Kasumi-1 (cell line): ENCODE measurements at places on chromosomes 1 and 21.

DNA sequence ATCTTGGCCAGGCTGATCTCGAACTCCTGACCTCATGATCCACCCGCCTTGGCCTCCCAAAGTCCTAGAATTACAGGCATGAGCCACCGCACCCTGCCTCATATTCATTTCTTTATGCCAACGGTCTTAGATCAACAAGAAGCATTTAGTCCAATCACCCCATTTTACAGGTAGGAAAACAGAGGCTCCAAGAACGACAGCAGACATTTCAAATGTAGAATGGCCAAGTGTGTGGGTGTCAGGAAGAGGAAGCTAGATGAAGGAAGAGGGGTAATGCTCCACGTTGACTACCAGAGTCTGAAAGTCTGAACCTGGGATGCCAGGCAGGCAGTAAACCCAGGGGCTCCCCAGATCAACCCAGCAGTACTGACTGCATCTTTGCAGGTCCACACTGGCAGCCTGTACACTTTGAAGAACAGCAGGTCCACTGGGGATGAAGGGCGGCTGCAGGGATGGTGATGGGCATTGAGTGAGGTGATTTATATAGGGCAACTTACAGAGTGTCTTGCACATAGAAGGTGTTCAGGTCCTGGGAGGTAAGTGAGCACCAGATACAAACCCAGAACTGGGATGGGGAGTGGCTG is 120.2 kb downstream of the EPHB2 start:
- no peak for DNase-seq

DNA sequence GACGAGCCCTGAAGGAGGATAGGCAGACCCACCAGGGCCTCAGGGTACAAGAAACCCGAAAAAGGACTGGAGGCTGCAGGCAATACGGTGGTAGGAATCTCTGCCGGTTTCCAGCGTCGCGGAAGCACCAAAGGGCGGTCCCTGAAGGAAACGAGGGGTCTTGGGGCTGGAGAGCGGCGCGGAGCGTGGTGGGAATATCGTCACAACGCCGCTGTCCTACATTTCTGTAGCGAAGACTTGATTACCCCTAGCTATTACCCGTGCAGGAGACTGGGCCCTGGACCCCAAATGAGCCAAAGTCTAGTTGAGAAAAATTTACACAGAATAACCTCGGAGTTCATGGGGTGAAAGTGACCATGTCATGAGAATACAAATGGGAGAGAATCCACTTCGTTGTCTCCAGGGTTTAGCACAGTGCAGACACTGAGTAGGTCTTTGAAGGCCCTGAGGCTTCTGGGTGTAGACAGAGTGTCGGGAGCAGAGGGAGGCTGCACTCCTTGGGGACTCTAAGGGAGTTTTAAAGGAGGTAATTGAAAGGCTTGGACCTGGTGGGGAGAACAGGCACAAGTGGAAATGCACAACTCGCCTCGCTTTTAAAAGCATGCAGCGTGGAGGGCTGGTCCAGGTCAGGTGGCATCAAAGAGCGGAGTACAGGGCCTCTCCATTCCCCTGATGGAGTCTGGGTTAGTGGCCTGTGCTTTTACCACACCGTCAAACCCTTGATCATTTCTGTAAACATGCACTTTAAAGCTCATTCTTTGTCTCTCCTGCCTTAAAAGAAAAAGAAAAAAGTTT is 1.5 kb downstream of the ATP1A1 start:
- no peak for DNase-seq

GRCh38 chr1:168887381-168887780 is 158.4 kb upstream of the DPT start:
- DNase-seq = no peak

- no peak for DNase-seq
Measured at GRCh38 chr1:116405241-116406135, 32.4 kb downstream of the ATP1A1 start.

DNA sequence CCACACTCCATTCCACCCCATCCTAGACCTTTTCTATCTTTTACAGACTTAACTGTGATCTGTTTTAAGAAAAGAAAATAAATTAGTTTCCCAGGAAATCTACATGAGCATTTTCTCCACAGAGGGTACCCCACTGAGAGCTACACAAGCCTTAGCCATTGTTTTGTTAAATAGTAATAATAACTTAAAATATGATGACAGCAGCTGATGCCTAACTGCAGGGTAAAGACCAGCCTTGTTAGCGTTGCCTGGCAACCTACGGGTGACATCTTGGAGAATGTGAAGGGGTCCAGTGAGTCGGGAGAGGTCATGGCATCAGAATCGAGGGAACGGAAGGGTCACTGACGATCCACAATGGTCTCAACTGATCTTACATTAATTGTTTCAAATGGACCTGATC is 233.2 kb upstream of the PBX1 start:
- DNase-seq = no peak

- DNase-seq = no peak
Measured at GRCh38 chr1:231035799-231036198, 4.3 kb downstream of the FAM89A start.

GRCh38 chr1:165896277-165896676 is 68.9 kb downstream of the UCK2 start:
- no peak for DNase-seq

DNA sequence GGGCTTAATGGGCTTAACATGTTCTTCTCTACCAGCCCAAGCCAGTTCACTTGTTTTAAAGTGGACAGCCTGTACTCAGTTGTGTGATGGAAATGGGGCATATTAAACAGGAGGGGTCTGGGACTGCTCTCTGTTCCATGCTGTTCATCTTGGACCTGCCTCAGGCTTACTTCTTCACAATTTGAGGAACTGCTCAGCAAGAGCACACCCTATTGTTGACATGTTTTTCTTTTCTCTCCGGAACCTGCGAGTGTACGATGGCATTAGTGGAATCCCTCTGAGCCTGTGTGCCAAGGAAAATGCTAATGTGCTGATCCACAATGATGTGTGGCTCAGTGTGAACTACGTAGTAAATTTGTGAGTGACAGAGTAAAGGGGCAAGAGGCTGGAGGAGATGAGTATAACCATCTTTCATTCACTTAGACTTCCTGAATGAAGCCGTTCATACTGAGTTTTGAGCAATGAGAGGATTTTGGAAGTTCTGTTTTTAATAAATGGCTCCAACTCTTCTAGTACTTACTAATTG is 6.9 kb downstream of the AHCYL1 start:
- DNase-seq = no peak

DNA sequence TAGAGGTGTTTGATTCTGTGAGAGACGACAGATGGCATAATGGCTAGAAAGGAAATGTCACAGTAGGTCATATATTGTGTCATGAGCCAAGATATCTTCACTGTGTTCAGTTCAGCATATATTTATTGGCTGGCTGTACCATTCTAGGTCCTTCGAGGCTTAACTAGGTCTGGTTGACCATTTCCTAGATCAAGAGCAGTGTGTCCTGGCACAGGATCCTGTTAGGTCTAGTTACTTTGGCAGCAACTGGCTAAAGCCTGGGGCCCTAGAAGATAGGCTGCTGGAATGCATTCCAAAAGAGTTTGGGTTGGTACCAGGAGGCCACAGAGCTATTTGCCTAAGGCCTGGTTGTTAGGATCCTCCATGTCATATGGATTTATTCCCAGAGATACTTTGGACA is 20.9 kb downstream of the ZBTB40 start:
- no peak for DNase-seq

DNA sequence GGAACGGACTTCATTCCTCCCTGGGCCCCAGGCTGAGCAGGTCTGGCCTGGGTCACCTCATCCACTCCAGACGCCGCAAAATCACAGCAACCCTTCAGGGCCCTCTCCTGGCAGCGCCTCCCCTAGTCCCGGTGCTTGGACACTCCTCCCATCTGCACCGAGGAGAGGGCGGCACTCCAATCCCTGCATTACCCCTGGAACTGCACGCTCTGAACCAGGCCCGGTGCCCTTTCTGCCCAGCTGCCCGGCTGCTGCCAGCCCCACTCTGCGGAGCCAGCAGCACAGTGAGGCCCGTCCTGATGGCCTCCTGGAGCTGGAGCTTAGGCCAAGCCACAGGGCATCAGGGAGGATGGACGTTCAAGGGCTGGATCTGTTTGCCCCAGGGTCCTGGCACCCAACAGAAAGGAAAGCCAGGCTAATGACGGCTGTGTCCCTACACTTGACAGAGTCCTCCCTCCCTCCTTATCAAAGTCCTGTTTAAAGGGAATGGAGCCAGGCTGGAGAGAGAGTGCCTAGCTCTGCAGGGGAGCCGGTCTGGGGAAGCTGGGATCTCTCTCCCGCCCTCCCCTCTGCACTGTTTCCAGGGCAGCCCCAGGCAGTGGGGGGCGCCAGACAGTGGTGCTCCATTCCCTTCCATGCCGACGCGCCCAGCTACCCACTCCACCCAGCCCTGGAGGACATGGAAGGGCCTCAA is 12.7 kb downstream of the COL6A2 start:
- no peak for DNase-seq

DNA sequence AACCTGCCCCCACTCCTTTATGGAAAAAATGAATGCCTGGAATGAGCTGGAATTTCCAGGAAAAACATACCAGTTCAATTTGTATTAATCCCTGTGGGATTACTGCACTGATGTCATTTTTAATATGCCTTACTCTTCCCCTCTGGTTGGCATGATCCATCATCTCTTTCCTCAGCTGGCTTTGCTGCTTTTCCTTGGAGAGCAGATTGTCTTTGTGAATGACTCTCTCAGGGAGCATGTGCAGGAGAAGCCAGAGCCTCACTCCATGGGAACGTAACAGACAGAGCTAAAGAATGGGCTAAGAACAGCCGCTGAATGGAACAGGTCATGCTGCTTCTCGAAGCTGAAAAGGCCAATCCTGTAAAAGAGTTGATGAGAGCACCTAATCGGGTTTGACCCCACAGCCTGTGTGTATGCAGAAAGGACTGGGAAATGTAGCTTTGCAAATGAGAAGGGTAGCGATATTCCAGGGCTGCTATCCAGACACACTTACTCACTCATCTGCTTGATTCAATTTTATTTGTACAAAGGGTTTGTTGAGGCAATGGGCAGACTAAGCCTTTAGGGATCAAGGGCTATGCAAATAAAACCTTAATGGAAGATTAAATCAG is 20.7 kb downstream of the PHC2 start:
- no peak for DNase-seq
